ENCODE measurements at places on chromosomes 7 and 10.
A peak's percentile ranks its signal among the peaks of the same experiment; 100 is the strongest.

DNA sequence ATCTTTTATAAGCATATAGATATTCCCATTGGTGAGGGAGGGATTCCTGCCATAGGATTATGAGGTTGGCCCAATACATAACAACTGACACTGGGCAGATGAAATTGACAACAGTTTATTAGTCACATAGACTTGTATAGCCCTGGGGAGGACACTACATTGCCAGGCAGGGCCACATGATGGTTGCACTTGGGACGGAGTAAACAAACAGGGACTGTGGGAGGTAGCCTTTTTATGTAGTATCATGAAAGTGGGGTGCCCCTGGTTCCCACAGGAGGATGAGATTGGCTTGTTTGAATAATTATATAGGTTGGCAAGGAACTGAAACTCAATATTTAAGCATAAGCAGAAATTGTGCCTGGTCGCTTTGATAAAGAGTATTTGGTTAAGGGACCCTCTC, 23.5 kb downstream of the TRIM24 start:
- DNase-seq = no peak

- no peak for DNase-seq
Observed at GRCh38 chr7:28267012-28267411, 86.4 kb upstream of the JAZF1 start.

DNA sequence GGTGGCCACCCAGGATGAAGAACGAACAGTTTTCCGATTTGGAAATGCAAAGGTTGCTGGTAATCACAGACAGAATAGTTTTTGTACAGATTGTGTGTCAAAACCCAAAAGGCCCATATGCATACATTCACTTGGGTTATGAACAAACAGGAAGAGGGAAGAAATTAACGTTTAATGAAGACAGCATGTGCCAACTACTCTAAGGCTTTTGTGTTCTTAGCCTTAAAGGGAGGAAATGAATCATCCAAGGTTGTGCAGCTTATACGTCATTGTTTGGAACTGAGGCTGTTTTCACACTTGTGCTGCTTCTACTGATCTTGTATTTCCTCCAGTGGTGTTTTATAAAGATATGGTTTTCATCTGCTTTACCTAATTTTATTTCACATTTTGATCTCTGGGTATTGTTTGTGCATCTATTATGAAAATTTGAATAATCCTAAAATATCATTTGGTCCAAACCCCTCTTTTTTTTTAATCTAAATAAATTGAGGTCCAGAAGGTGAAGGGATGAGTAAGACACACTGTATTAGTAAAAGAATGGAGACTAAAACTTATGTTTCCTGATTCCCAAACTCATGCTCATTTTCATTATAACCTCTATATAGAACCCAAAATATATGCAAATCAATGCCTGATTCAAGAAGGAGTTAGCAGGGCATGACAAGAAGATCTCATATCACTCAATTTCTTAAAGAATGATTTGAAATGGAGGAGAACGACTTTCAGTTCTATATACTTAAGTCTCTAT, 373.1 kb downstream of the THSD7A start:
- DNase-seq = peak; percentile 95

- DNase-seq = peak; percentile 44
Observed at GRCh38 chr10:71285180-71285545, 33.9 kb upstream of the SLC29A3 start.

GRCh38 chr10:70435241-70436085, 6.0 kb downstream of the NODAL start:
- no peak for DNase-seq
